Large intestine (tissue), 12 donors: ENCODE measurements at places on chromosomes 7 and 10. TPM values are rescaled to one million over a fixed set of nuclear protein-coding genes. Genes with fewer than 3 reads are reported as not detected.

Gene TEX36
- 0.07 TPM for polyA plus RNA-seq

Gene ANKRD16
- 7.9 TPM for polyA plus RNA-seq

Gene UCMA
- polyA plus RNA-seq, result not detected

Gene OR6B1
- polyA plus RNA-seq, result not detected

Gene ITGB8
- 26.8 TPM for polyA plus RNA-seq

Gene GTPBP10
- polyA plus RNA-seq, result 22.7 TPM

Gene FFAR4
- 0.51 TPM for polyA plus RNA-seq

Gene ASIC3
- 6.9 TPM for polyA plus RNA-seq

Gene CRHR2
- 0.31 TPM for polyA plus RNA-seq

Gene GDF2
- not detected for polyA plus RNA-seq

Gene CCDC172
- not detected for polyA plus RNA-seq

Gene SH2D4B
- 0.01 TPM for polyA plus RNA-seq

Gene MEPCE
- polyA plus RNA-seq, result 37.6 TPM

Gene INHBA
- polyA plus RNA-seq, result 2.8 TPM

Gene BLNK
- polyA plus RNA-seq, result 27.4 TPM

Gene TDRD1
- polyA plus RNA-seq, result 0.22 TPM

Gene CPVL
- 333 TPM for polyA plus RNA-seq
